ENCODE measurements at places on chromosomes 2 and 18.

GRCh38 chr2:134955744-134956143, 37.1 kb downstream of the CCNT2 start:
- no peak for DNase-seq

- no peak for DNase-seq
Measured at GRCh38 chr2:159497847-159498246, 118.5 kb downstream of the BAZ2B start.

DNA sequence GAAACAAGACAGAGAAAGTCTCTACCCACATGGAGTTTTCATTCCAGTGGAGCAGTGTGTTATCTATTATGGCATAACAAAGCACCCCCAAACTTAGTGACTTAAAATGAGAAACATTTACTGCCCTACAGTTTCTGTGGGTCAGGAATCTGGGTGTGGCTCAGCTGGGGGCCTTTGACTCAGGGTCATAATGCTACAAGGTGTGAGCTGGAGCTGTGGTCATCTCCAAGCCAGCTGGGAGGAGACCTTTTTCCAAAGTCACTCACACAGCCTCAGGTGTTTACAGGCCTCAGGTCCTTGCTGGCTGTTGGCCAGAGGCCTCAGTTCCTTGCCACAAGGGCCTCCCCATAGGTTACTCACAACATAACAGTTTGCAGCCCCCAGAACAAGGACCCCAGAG, 169.2 kb downstream of the ETAA1 start:
- no peak for DNase-seq

GRCh38 chr2:84373391-84373790, 85.7 kb downstream of the SUCLG1 start:
- DNase-seq: no peak

DNA sequence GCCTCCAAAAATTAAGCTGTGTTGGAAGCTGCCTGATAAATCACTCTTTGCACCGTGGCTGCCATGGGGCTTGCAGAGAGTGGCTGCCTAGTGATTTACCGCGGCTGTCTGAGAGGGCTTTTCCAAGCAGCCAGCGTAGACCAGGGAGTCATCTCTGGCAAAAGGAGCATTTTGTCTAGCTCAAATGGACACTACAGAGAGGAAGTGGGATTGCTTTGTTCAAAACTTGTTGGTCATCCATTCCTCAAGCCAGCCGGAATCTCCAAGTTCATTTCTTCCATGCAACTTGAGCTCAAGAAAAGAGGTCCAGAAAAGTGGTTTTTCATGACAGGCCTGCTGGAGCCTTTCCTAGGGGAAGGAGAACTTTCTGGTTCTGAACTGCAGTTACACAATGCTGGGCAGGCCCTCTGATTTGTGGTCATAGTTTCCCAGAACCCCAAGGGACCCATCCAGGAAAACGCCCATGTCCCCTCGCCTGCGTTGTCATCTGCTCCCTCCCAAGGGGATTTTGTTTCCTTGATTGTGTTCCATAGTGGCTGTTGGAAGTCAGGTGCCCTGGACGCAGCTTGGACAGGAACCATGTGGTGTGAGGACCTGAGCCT, 108.1 kb downstream of the TRIB2 start:
- DNase-seq: no peak

GRCh38 chr18:77133835-77134496, 1.4 kb upstream of the MBP start:
- no peak for DNase-seq

GRCh38 chr2:195824478-195824877, 167.5 kb downstream of the SLC39A10 start:
- DNase-seq: no peak

- DNase-seq: no peak
Measured at GRCh38 chr2:110820128-110820527, 87.8 kb downstream of the ACOXL start.

GRCh38 chr2:16900405-16901025, 234.9 kb upstream of the CYRIA start:
- DNase-seq: no peak

DNA sequence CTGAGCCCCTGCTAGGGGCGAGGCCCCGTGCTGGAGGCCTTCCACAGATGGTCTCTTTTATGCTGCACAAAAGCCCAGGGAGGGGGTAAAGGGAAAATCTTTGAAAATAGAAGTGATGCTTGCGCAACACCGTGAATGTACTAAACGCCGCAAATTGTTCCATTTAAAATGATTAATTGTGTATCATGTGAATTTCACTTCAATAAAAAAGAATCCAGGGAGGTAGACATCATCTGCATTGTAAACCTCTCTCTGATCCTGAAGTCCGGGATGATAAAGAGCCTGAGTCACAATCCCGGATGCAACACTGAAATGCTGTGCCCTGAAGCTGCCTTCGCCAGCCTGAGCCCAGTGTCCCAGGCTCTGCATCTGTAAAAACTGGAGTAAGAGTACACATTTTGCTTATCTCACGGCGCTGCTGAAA, 107.7 kb upstream of the PPP1CB start:
- DNase-seq: no peak

GRCh38 chr2:150063432-150063889, 424.0 kb downstream of the RND3 start:
- DNase-seq: no peak

DNA sequence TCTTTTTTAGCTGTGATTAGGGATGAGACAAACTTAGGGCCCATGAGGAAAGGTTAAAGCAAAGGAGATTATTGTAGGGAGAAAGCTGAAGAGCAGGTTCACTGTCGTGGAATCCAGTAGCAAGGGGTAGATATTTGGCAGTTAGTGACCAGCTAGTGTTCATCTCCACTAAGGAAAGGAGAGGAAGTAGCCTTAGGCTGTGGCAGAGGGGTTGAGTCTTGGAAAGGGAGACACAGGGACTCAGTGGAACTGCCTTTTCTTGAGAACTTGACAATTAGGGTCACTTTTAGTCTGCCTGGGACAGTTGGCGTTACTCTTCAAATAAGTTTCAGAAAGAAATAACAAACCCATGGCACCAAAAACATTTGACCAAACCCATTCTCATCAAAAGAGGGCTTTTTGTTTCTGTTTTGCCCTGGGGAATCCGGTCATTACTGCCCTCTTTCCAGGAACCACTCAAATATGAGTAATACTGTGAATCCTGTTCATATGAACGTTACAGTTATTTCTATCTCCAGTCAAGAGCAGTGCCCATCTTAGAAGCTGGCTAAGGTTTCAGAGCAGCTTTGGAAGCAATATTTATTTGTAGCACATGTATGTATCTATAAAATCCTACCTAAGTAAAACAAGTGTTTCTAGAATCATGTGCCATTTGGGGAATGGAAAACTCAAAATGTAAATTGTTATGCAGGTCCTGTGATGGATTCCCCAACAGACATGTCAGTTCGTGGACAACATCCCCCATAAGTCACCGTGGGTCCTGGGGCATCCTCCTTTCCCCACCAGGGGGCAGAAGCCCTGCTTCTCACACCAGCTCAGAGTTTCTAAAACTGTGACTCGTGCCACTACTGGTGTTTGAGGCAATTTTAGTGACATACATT, 77.3 kb upstream of the PHLPP1 start:
- peak; percentile 47 for DNase-seq

DNA sequence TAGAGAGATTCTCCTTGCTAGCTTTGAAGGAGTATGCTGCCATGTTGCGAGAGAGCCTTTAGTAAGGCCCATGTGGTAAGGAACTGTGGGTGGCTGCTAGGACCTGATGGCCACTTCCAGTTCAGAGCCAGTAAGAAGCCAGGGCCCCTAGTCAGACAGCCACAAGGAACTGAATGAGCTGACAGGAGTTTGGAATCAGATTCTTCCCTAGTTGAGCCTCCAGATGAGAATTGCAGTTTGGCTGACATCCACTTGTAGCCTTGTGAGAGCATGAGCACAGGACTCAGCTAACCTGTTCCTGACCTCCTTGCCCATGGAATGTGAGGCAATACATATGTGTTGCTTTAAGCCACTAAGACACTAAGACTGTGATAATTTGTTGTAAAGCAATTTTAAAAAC, 1.2 kb upstream of the WDR7 start:
- no peak for DNase-seq

DNA sequence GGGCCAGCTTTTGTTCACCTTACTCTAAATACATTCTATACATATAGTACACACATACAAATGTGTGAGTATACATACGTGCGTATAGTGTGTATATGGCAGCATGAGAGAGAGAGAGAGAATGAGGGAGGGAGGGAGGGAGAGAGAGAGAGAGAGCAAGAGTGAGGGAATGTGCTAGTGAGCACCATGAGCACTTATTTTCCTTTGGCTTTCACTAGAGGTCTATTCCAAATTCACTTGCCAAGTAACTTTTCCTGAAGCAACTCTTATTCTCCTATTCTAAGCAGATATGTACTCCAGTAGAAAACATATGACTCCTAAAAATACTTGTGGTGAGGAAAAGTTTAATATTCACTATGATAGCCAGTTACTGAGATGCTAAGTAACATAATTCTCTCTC, 85.7 kb downstream of the COBLL1 start:
- DNase-seq: no peak

GRCh38 chr2:14231391-14231898, 401.1 kb upstream of the LRATD1 start:
- no peak for DNase-seq

DNA sequence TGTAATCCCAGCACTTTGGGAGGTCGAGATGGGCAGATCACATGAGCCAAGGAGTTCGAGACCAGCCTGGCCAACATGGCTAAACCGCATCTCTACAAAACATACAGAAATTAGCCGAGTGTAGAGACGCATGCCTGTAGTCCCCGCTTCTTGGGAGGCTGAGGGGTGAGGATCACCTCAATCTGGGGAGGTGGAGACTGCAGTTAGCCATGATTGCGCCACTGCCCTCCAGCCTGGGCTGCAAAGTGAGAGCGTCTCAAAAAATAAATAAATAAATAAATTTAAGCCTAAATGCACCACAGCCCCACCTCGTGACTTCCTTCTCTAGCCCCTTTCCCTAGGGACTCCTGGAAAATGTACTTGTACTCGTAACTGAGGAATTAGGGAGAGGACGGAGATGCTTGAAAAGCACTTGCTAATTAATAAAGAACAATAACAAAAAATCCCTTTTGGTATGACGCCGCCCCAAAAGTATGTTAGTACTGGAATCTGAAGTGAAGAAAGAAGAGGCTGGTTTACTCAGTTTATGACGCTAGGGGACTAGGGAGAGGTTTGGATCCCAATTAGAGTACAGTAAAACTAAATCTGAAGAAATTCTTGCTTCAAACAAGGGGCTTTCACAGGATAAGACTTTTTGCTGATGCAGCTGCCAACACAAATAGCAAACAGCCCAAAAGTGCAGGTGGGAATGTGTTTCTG, 887 bp upstream of the ZNF396 start:
- DNase-seq: no peak

DNA sequence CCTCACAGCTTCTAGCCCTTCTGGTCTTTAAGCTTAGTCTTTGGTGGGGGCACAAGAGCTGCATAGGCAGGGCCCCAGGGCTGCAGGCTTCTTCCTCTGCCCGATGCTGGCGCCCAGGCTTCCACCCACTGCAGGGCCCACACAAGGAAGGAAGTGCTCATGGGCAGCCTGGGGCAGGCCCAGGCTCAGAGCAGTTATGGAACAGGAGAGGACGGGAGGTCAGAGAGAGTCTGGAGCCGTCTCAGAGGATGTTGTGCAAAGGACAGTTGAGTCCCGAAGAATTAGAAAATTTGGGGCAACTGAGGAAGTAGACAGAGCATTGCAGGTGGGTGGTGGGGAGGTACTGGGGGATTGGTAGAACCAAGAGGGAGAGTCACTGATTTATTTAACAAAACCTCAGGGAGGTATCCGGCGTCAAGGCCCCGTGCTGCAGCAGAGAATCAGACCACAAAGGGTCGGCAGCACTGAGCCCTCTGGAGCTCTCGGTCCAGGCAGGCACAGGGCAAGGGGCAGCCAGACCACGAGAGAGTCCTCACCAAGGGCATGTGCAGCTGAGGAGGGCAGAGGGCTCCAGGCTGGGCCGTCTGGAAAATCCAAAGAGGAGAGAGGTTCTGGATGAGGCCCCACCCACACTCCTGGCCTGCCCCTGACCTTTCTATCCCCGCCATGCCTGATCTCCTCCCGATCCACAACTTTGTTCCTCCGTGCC, 110.8 kb upstream of the GLI2 start:
- no peak for DNase-seq

GRCh38 chr2:108938077-108938710, 50.8 kb downstream of the EDAR start:
- DNase-seq: no peak

- DNase-seq: no peak
Measured at GRCh38 chr2:196949116-196949515, 22.6 kb upstream of the PGAP1 start.

GRCh38 chr18:39846265-39846664, 2108.8 kb upstream of the PIK3C3 start:
- no peak for DNase-seq

All from activated CD4-positive, alpha-beta T cell treated with anti-CD3 and anti-CD28 coated beads, Interleukin-2, amount 50 U/mL, for 1 hour (primary cell).